ENCODE measurements at places on chromosomes 5 and 9.

- no peak for DNase-seq
Observed at GRCh38 chr9:92637326-92637725, 32.6 kb downstream of the IPPK start.

GRCh38 chr5:2029206-2029605 is 146.5 kb upstream of the IRX4 start:
- peak; percentile 56 for DNase-seq

GRCh38 chr5:6708814-6709213 is 4.4 kb upstream of the TENT4A start:
- DNase-seq: no peak

DNA sequence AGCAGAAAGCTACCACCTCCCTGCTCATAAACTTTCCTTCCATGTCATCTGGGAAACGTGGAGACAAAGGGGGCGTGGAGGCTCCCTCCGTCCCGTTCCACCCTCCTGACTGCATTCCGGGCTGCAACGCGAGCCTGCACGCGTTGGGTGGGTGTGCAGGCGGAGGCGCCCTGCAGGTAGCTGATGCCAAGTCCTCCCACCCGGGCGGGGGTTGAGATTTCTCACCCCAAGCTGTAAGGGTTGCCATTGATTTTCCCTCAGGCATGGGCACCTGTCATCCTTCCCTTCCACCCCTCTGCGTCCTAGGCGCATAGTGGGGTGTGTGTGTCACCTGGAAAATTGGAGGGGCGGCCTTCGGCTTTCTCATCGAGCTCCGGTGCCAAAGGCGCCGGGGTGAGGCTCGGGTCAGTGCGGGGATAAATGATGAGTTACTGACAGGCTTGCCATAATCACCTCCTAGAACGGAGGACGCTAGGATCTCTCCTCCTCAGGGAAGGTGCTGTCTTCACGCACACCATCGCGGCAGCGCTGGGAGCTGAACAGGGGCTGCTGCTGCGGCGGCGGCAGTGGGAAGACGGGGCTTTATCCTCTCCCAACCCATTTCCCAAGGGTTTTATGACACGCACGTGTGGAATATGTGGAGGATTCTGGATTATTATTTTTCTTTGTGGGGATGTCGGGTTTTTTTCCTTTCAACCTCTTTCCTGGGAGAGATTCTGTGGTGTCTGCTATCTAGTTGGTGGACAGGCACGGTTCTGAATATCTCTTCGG is 973 bp downstream of the PLPPR1 start:
- DNase-seq: no peak

GRCh38 chr5:142683881-142684505 is 1.9 kb downstream of the FGF1 start:
- DNase-seq: no peak

DNA sequence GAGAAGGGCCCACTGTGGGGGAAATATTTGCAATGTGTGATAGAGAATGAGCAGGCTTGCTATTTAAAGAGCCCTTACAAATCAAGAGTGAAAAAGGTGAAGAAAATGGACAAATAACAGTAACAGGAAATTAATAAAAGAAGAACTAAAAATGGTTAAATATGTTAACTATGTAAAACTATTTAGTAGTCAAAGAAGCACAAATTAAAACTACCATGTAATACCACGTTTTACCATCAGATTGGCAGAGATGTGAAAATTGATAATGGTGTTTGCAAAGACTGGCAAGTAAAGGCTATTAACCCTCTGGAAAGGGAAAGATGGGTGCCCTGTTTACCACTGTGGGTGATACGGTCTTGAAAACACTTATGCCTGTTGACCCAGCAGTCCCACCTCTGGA is 23.2 kb upstream of the GRHPR start:
- no peak for DNase-seq

- no peak for DNase-seq
Observed at GRCh38 chr9:125966466-125966865, 219.3 kb downstream of the PBX3 start.

GRCh38 chr5:73497497-73498056 is 665 bp upstream of the BTF3 start:
- DNase-seq: no peak

DNA sequence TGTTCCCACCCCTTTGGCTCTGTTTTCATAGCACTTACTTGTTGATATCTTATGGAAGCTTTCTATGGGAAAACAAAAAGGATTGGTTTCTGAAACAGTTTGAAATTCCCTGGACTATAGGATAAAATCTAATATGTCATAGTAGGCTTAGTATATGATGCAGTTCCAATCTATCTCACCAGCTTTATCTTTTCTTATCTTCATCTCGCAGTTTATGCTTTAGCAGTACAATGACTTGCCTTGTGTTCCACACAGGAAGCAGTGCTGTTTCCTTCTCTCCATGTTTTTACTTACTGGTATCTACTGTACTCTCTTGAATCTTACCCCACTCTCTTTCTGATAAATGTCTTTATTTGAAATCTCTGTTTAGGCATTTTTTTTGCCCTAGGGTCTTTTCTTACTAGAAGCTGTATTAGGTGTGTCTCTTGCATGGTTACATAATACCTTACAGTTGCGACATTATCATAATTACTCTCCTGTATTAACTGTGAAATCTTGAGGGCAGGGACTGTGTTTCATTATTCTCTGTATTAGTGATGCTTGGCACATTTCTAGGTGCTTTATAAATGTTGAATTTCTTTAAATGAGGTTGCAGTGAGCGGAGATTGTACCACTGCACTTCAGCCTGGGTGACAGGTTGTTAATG is 76.3 kb downstream of the FOCAD start:
- DNase-seq: no peak

- DNase-seq: no peak
Observed at GRCh38 chr9:72945391-72945790, 7.5 kb downstream of the ALDH1A1 start.

DNA sequence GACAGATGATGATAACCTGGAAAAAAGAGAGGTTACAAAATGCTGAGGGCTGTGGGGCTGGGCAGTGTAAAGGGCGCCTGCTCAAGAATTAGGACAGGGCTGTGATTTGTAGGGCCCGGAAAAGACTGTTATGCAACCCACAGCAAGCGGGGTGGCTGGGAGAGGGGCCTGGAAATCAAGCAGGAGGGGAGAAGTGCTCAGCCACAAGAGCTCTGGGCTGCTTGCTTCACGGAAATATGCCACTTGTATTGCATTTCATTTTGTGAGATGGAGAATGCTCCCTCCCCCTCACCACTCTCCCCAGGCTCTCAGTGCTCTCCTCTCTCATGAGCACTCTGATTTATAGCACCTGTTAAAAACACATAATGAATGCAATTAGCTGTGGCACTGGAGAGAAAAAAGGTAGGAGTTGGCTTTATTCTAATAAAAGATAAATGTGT is 8.4 kb upstream of the HAND1 start:
- no peak for DNase-seq

GRCh38 chr5:6448141-6448491 is 543 bp upstream of the UBE2QL1 start:
- DNase-seq: no peak

DNA sequence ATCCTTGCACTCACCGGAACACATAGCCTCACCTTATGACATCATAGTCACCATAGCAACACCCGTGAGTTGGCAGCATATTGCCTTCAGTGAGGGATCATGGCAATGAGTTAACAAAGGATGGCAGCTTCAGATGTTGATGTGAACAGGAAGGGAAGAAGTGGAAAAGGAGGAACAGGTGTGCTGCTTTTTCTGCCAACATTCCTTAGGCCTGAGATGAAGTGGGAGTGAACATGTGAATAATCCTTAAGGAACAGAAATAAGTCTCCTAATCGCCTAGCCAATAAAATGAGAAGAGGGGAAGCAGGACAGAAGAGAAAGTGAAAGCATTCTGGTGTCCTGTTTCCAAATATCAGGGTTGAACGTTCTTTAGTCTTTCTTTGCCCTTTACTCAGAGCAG is 360.0 kb downstream of the BRINP1 start:
- no peak for DNase-seq

DNA sequence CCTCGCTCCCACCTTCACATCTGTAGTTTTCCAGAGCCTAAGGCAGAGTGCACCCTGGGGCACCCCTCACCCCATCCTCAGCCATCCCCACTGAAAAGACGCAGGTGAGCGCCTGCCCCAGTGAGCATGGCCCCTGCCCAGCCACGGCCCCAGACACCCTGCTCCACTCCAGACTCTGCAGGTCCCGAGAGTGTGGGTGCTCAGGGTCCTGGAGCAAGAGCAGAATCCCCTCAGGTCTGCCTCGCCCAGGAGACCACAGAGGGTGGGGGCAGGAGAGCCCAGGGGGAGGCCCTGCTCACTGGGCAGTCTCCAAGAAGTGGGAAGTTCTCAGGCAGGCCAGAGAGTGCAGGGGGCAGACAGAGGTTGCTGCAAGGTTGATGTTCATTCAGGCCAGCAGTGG is 158.6 kb upstream of the PPP1R26 start:
- no peak for DNase-seq

DNA sequence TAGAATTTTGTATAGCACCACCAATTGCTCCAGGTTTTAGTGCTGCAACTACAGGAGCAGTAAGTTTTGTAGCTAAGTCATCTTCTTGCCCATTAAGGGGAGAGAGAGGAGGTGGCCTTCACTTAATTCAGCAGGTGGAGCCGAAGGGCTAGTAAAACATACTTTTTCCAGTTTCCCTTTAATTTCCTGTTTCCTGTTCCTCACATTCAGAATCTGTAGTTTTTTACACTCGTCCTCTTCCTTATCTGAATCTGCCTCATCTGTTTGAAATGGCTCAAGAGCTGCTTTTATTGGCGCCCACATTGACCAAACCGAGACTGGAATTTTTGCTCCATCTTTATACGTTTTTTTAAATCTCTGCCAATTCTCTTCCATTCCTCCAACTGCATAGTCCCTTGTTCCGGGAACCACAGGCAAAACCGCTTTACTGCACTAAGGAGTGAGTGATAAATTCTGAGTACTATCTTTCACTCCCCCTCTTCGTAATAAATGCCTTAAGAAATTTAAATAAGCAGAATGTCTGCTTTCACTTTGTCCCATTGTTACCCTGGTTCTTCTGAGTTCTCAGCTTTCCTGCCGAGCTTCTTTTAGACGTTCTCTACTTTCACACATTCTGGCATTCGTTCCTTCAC is 133.9 kb downstream of the DROSHA start:
- no peak for DNase-seq

DNA sequence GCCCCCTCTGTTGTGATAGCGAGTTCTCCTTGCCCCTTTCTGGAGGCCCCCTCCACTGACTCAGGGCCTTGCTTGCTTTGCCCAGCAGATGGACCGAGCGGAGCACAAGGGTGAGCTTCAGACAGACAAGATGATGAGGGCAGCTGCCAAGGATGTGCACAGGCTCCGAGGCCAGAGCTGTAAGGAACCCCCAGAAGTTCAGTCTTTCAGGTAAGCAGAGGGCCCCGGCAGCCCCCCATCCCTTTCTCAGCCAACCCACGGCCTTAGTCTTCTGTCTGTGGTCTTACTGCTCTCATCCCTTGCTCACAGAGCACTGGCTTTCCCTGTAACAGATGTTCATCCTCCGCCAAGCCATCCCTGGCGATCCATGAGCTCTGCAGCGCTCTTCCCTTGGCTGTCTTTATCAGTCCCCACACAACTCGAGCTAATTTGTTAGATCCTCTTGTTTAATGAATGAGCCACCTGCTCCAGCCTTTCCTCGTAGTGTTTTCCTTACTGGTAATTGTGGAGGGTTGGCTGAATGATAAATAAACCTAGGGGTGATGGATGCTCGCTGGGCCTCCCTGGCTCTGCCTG is 18.4 kb upstream of the RARS1 start:
- no peak for DNase-seq

DNA sequence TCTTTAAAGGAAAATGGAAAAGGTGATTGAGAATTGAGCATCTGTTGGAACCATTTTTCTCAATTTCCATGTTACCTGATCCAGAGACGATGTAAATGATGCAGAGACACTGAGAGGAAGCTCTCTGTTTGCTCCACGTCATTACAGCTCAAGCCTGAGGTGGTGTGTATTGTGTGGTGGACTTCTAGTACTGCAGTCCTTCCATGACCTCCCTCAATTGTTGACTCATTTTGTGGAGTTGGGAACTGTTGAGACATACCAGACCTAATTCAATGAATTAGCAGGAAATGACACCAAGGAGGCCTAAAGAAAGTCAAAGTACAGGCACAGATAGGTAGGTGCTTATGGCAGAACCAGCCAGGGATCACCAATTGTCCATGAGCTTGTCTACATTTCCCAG is 15.6 kb upstream of the LVRN start:
- peak; percentile 57 for DNase-seq

DNA sequence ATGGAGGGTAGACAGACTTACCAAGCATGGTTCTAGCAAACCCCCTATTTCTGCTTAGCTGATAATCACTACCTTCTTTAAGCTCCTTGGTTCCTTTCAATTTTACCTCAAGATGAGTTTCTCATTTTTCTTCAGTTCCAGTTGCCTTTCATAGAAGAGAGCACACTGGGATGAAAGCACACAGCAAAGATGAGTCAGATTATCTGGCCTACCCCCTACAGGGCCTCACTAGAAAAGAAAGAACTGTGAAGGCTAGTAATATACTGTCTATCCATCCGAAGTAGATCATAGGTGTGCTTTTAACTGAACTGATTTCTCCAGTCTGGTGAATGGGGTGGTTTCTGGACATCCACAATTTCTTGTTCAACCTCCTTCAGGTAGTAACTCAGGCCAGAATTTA is 122.5 kb downstream of the TRPM3 start:
- peak; percentile 30 for DNase-seq

DNA sequence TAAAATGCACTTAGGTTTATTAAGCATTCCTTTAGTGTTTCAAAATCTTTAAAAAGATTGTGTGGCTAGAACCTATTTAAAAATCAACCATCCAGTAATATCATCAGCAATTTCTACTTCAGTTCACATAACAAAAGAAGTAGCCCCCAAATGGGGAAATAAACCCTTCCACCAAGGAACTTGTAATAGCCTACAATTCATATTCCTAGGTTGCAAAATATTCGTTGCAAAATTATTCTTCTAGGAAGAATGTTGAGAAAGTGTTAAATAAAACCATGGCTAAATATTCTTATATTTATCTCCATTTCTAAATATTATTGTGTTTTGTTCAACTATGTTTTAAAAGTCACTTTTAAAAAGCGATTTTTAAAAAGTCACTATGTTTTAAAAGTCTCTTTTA is 177.9 kb upstream of the PRLR start:
- no peak for DNase-seq

GRCh38 chr5:74500110-74500917 is 140.2 kb downstream of the ENC1 start:
- no peak for DNase-seq

DNA sequence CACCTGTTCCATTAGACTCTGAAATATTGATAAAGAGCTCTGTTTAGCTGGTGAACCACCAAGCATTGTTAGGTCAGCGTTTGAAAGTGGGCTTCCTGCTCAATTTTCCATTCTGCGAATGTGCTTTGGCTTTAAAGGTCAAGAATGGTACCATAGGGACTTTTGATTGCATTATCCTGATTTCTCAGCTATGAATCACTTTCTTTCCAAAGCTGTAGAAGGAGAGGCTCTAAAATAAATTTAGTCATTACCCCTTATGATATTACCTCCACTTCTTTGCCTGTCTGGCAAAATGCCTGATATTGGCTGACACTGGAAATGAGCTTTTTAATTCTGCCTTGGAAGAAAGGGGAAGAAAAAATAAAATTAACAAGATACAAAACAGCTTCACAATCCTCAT is 237.2 kb upstream of the CTNND2 start:
- no peak for DNase-seq

- no peak for DNase-seq
Observed at GRCh38 chr9:32603914-32604852, 31.2 kb upstream of the NDUFB6 start.

- no peak for DNase-seq
Observed at GRCh38 chr5:176847726-176848290, 37.4 kb downstream of the UNC5A start.

All from foreskin fibroblast (primary cell).